ENCODE measurements at places on chromosomes 3 and 15. TPM values are rescaled to one million over a fixed set of nuclear protein-coding genes. Genes with fewer than 3 reads are reported as not detected.

The LRRC3B gene
- not detected for total RNA-seq

The EFHB gene
- 0.94 TPM for total RNA-seq

The GOLGA8T gene
- total RNA-seq, result not detected

The DUOXA1 gene
- total RNA-seq, result not detected

The GRAMD1C gene
- total RNA-seq, result 0.37 TPM

The FBN1 gene
- total RNA-seq, result 1.2 TPM

The REC114 gene
- not detected for total RNA-seq

The ADPRH gene
- 5.5 TPM for total RNA-seq

The MLF1 gene
- 3.4 TPM for total RNA-seq

The TIMMDC1 gene
- 93.6 TPM for total RNA-seq

The CADM2 gene
- total RNA-seq, result not detected

The RPL22L1 gene
- 165 TPM for total RNA-seq

The ROBO1 gene
- total RNA-seq, result 0.05 TPM

The C3orf22 gene
- total RNA-seq, result not detected

The GOLGA6L10 gene
- 0.71 TPM for total RNA-seq

The SLC12A1 gene
- not detected for total RNA-seq

Measured in activated T-helper 2 cell treated with anti-CD3 and anti-CD28 coated beads, Interferon-gamma antibody, Interleukin-2, Interleukin-4, amounts not matched to agents 10 μg/mL and 5 μg/mL and 100 μg/mL, durations not matched to agents 14 hours and 24 hours and 36 hours (primary cell).